ENCODE measurements at places on chromosomes 11 and 22. TPM values are rescaled to one million over a fixed set of nuclear protein-coding genes. Genes with fewer than 3 reads are reported as not detected.

GRCh38 chr11:113873236-113873626 is 2.1 kb downstream of the USP28 start:
- DNase-seq = no peak

DNA sequence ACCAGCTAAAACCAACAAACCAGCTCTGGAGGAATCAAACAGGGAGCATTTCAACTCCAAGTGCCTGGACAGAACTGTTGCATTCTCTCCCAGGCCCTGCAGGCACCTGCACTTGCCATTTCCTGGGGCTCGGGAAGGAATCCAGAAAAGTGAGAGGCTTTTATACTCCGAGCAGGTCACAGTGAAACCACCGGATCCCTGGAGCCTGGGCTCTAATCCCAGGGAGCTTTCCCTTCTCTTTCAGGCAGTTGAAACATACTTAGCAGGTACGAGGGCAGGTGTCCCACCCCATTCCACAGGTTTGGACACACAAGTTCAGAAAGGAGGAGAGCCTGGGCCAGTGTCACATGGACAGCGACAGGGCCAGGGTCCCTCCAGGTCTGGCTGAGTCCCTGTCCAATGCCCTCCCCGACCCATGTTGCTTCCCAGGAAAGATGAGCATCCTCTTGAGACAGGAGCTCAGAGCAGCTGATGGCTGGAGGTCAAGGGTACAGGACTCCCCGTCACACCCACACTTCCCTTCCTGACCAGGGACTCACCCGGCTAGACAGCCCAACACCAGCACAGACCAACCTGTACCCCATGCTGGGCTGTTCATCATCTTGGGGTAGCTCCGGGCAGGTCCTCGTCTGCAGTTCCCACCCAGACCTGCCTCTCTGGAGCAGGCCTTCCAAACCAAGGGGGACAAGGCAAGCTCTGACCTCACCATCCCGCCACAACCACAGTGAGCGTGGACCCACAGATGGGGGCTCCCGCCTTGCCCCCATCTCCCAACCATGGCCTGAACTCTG is 49.9 kb upstream of the CD5 start:
- DNase-seq = no peak

The RELA gene
- 53.8 TPM for polyA plus RNA-seq

The TPBGL gene
- 0.39 TPM for polyA plus RNA-seq

The PKP3 gene
- 71.6 TPM for polyA plus RNA-seq
